ENCODE measurements at places on chromosomes 1 and 21.

GRCh38 chr21:36992671-36993070, 13.8 kb upstream of the RIPPLY3 start:
- DNase-seq = no peak

- no peak for DNase-seq
These were observed 2.5 kb downstream of the TGFBR3 start for GRCh38 chr1:91883470-91883869.

DNA sequence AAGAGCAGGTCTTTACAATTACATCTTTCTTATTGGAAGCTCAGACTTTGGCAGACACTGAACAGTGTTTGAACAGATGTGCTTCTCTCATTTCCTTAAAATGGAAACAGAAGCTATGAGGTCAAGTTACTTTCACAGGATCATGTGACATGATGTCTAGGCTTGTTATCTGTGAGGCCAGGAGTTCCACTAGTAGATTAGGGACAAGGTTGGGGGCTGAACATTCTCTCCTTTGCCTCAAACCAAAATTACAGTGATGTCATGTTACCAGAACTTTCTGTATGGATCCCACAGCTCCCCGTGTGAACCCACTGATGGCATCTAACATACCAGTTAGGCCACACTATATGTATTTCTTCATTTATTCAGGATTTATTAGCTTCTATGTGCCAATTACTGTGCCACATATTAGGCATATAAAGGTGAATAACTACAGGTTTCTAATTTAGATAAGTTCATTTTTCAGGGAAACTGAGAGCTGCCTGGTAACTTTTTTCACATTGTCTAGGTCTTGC, 6.0 kb downstream of the DYNLT5 start:
- DNase-seq = no peak

DNA sequence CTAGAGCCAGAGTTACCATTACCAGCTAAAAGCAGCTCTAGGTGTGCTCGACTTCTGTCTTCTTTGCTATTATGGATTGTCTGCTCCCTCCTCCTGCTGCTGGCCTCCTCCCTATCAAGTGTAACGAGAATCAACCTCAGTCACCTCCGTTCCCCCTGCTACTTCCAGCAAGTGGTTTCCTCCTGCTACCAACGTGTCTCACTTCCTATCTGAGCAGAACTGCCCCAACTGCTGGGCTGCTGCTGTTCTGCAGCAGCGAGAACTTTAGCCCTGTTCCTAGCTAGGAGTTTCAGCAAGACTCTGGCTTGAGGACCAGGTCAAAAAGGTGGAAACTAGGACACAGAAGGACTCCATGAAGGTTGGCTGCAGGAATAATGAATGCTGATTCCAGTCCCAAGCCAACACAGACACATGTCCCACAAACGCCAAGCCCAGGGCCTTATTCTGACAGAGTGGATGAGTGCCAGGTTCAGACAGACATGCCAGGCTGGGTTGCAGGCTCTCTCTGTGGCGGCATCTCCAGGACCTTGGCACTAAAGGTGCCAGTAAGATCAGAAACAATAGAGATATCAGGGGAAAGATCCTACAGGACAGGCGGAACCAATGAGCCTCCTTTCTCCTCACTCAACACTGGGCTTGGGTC, 46.9 kb downstream of the CD34 start:
- DNase-seq = no peak

- DNase-seq = no peak
These were observed 347.9 kb downstream of the LTN1 start for GRCh38 chr21:28644762-28645161.

DNA sequence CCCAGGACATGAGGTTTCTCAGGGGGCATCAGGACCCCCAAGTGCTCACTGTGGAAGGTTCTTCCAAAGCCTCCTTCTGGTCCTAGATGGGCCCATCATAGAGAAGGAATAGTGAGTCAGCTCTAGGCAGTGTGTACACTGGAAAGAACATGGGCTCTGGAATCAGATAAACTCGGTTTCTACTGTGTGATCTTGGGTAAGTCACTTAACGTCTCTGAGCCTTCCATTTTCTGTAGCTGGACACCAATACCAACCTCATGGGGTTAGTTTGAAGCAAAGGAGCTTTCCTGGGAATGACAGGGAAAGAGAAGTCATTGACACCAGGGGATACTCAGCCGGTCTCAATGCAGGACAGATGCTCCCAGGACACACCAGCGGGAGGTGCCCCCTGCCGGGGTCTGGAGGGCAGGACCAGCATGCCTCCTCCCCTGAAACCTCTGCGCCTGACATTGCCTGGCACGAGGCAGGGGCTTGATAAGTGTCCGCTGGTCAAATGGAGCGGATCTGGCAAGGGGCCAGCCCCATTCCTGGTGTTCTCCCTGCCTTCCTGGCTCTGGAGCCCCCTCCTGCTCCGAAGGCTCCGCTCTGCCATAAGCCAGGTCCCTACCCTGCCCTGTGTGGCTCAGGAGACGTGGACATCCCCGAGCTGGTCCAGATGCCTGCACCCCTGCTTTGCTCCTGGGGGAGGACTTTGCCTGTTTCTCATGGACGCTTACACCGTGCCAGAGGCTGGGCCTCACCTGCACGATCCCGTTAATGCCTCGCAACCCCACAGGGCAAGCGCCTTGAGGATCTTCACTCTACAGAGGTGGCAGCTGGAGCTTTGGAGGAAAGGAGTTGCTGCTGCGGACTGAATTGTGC, 52.8 kb downstream of the EDN2 start:
- no peak for DNase-seq

- no peak for DNase-seq
These were observed 11.5 kb upstream of the KCNAB2 start for GRCh38 chr1:6033986-6034749.

GRCh38 chr1:7274256-7274655, 489.0 kb downstream of the CAMTA1 start:
- DNase-seq = no peak

DNA sequence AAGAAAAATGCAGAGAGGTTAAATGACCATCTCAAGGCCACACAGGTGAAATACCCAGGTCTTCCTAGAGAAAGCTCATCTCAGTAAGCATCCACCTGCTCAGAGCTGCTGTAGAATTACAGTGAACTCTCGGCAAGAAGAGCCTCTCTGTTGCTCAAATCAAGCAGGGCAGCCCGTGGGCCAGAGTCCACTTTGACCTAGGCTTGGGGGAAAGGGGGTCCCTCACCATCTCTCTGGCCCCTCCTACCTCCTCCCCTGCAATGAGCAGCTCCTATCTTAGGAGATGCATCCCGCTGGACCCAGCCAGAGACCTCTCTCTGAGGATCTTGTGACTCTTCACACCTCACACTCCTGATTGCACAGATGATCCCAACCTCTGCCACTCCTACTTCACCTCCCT, 364.7 kb downstream of the PTPRU start:
- DNase-seq = no peak

DNA sequence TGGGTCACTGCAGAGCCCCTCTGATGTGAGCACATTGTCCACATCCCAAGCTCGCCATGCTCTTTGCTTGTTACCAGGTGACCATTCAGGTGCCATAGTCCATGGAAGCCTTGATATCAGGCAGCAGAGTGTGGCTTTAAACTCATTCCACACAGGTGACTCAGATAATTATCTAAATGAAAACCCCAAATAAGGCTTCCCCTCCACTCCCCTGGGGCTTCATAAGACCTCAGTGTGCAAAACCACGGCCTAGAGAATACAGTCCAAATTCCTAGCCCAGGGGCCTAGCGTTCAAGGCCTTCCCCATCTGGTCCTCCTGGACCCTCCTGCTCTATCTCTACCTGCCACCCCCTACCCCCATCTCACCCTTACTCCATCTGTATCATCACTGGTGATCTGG, 97.1 kb downstream of the ARHGEF10L start:
- no peak for DNase-seq

DNA sequence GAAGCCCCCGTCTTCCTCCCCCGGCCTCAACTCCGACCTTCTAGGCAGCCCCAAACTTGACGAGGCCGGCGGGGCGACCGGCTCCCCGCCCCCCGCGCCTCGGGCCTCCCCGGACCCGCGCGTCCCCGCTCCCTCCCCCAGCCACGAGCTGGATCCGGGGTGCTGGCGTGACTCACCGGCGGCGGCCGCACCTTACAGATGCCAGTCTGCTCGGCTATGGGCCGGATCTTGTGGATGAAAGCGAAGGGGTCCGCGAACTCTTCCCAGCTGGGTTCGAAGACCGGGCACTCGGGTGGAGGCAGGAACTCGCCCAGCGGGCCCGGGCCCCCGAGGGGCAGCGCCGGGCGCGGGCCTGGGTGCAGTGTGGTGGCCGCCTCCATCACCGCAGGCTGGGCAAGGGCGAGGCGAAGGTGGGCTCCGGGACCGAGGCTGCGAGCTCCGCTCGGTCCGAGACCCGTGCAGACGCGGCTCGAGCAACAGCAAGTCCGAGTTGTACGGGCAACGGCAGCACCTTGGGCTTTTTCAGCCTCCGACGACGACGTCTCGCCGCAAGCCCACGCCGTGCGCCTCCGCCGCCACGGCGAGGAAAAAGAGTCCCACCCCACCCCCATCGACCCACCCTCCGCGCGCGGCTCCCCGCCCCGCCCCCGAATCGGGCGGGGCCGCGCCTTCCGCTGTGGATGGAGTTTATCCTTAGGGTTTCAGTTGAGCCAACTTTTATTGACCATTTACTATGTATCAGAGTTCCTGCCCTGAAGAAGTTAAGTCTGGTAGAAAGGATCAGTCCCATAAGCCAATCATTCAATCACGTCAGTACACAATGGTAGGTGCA, at the start of gene KDM5B:
Gene KDM5B (minus strand): TSS at position 496 of the 832 bp plus-strand sequence. CDS start 116 bp downstream, at position 380.
- DNase-seq = peak; percentile 26

GRCh38 chr1:96466842-96467241, 254.7 kb upstream of the PTBP2 start:
- no peak for DNase-seq

GRCh38 chr1:37596182-37596667, 488 bp upstream of the GNL2 start:
- no peak for DNase-seq

- DNase-seq = no peak
These were observed 12.8 kb downstream of the SH3BP5L start for GRCh38 chr1:248812736-248813425.

GRCh38 chr1:207897188-207897587, 13.7 kb downstream of the CD34 start:
- no peak for DNase-seq

DNA sequence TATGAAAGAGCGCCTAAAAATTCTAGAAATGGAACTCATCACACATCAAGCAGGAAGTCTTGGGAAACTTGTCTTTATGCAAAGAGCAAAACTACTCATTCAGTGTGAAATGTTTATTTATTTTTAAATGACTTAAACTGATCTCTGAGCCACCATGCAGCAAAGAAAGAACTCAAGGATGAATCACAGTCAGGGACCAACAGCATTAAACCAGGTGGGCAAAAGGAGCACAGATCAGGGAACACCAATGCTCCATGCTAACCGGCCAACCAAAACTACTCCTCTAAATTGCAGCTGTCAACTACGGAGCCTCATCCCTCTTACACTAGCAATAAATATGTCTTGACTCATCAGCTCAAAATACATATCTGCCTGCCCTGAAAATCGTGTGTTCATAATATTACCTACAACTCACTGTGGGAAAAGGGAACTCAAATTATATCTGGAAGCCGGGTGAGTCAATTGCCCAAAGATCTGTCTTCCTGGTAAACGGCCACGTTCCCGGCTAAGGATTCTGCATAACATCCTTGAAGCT, 129.2 kb downstream of the PTPN14 start:
- peak; percentile 84 for DNase-seq

Measured in HS-27A (cell line).